Upper lobe of right lung (tissue), 1 donor: ENCODE measurements at places on chromosomes 2 and 18. TPM values are rescaled to one million over a fixed set of nuclear protein-coding genes. Genes with fewer than 3 reads are reported as not detected.

GRCh38 chr18:5969989-5970403 lies 74.7 kb upstream of the TMEM200C start:
- H3K36me3 ChIP-seq, result no peaks in the 10 kb centered on the region
- DNase-seq, result no peak
- no peaks in the 10 kb centered on the region for H3K27me3 ChIP-seq
- H3K4me3 ChIP-seq, result no peak overlapping the region
- no peak overlapping the region for H3K27ac ChIP-seq

GRCh38 chr2:236298924-236299475 lies 34.8 kb upstream of the ASB18 start:
- H3K36me3 ChIP-seq, result no peaks in the 10 kb centered on the region
- H3K4me3 ChIP-seq, result no peak overlapping the region
- no peak for DNase-seq
- H3K27ac ChIP-seq, result no peak overlapping the region
- no peaks in the 10 kb centered on the region for H3K27me3 ChIP-seq
- no peaks in the 10 kb centered on the region for H3K4me1 ChIP-seq

GRCh38 chr2:77001895-77002294 lies 520.3 kb downstream of the LRRTM4 start:
- no peak overlapping the region for H3K4me3 ChIP-seq
- no peak for DNase-seq
- H3K27ac ChIP-seq, result no peak overlapping the region
- no peaks in the 10 kb centered on the region for H3K4me1 ChIP-seq

- no peaks in the 10 kb centered on the region for H3K36me3 ChIP-seq
- DNase-seq, result no peak
- no peak overlapping the region for H3K27ac ChIP-seq
- H3K4me1 ChIP-seq, result no peaks in the 10 kb centered on the region
- no peak overlapping the region for H3K4me3 ChIP-seq
- H3K27me3 ChIP-seq, result no peaks in the 10 kb centered on the region
These were observed 57.5 kb downstream of the DTNA start for GRCh38 chr18:34767601-34768027.

GRCh38 chr2:145685383-145686050 lies 1165.6 kb upstream of the ZEB2 start:
- DNase-seq, result no peak
- H3K27ac ChIP-seq, result no peak overlapping the region
- no peaks in the 10 kb centered on the region for H3K4me1 ChIP-seq

GRCh38 chr2:28336264-28336980 lies 56.2 kb upstream of the FOSL2 start:
- peaks cover 12% of the 10 kb centered on the region for H3K4me1 ChIP-seq
- no peaks in the 10 kb centered on the region for H3K36me3 ChIP-seq
- DNase-seq, result peak; percentile 41
- H3K27me3 ChIP-seq, result no peaks in the 10 kb centered on the region
- no peak overlapping the region for H3K4me3 ChIP-seq
- H3K27ac ChIP-seq, result no peak overlapping the region

DNA sequence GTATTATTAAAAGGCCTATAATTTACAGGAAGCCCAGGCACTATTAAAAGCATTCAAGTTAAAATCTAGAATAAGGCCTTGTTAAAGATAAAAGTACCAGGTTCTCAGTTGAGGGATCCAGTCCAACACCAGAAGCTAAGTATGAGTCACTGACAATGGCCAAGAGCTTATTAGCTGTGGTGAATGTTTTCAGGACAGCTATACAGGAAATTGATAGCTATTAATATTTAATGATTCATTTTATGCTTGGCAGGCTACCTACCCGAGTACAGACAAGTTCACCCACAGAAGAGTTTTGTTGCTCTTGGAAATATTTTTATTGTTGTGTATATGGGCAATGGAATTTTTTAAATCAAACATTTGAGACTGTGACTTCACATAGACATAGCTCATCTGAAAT lies 729.6 kb upstream of the ZNF804A start:
- H3K4me3 ChIP-seq, result no peak overlapping the region
- no peak for DNase-seq
- H3K27ac ChIP-seq, result no peak overlapping the region
- H3K36me3 ChIP-seq, result no peaks in the 10 kb centered on the region
- H3K27me3 ChIP-seq, result no peaks in the 10 kb centered on the region
- H3K4me1 ChIP-seq, result no peaks in the 10 kb centered on the region

DNA sequence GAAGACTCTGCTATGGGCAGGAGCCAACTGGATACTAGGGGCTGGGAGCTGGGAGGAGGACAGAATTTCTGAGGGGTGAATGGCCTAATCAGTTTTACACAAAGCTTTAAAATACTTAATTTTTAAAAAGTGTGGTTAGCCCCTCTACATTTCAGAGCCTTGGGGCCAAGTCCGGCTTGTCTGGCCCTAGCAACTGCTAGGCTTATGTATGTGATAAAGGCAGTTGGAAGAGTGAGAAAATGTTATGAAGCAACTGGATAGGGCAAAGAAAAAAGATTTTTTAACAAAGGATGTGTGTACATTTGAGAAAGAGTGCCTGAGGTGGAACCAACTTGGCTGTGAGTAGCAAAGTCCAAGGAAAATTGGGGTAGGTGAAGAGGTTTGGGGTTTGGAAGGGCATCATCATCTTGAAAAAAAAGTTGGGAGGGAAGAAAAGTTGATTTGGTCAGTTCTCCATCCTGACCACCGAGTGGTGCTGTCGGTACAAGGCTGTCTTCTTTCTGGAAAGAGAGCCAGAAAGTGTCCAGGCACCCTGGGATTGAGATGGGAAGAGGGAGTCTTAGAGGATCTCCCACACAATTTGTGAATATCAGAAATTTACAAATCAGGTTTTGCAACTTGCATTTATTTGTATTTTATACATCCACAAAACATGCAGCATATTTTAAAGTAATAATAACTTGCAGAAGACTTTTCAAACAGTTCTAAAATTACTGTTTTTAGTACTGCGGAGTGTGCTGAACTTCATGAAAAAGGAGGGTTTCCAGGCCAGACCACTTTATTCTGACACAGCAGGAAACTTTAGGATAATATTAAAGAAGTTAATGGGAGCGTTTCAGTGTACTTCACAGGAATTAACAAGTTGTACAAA lies 10.5 kb upstream of the CDK15 start:
- no peak overlapping the region for H3K27ac ChIP-seq
- DNase-seq, result no peak
- H3K27me3 ChIP-seq, result no peaks in the 10 kb centered on the region
- no peaks in the 10 kb centered on the region for H3K4me1 ChIP-seq
- no peak overlapping the region for H3K4me3 ChIP-seq

- H3K4me3 ChIP-seq, result no peak overlapping the region
- H3K27ac ChIP-seq, result no peak overlapping the region
- no peaks in the 10 kb centered on the region for H3K4me1 ChIP-seq
- no peaks in the 10 kb centered on the region for H3K27me3 ChIP-seq
- no peaks in the 10 kb centered on the region for H3K36me3 ChIP-seq
- DNase-seq, result no peak
These were observed 274.8 kb downstream of the SS18 start for GRCh38 chr18:25815659-25816058.

DNA sequence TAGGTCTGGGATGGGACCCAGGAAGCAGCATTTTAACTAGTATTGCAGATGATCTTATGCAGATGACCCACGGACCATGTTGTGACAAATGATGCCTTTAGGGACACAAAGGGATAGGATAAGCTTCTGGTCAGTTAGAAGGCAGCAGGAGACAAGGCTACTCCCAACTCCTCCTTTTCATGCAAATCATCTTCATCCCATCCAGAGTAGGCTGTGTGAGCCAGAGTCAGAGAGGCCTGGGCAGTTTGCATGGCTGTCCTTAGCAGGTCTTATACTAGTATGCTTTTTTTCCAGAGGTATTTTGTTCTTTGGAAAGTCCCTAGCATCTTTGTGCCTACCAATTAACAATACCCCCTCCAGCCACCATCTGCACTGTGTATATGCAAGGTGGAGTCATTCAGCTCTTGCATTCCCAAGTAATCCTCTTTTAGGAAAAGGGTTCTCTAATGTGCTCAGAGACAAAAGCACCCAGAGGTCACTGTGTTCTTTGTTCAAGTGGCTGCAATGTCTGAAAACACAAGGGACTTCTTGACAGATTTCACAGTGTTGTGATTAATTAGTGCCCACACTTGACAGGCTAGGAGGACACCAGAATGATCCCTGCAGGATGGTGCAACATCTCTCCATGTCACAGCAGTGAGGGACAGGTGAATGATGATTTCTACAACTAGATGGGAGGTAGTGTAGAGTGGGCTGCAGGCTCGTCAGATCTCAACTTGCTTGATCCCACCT lies 225.8 kb downstream of the NCKAP5 start:
- no peaks in the 10 kb centered on the region for H3K36me3 ChIP-seq
- H3K4me1 ChIP-seq, result no peaks in the 10 kb centered on the region
- H3K27ac ChIP-seq, result no peak overlapping the region
- no peaks in the 10 kb centered on the region for H3K27me3 ChIP-seq
- no peak for DNase-seq

- H3K4me1 ChIP-seq, result no peaks in the 10 kb centered on the region
- no peaks in the 10 kb centered on the region for H3K27me3 ChIP-seq
- no peak overlapping the region for H3K4me3 ChIP-seq
These were observed 294.9 kb upstream of the STON1 start for GRCh38 chr2:48235076-48235475.

GRCh38 chr2:209495855-209496585 lies 72.2 kb downstream of the MAP2 start:
- H3K27me3 ChIP-seq, result no peaks in the 10 kb centered on the region
- H3K27ac ChIP-seq, result peak overlapping the region; percentile 68
- no peak for DNase-seq
- H3K4me3 ChIP-seq, result no peak overlapping the region

DNA sequence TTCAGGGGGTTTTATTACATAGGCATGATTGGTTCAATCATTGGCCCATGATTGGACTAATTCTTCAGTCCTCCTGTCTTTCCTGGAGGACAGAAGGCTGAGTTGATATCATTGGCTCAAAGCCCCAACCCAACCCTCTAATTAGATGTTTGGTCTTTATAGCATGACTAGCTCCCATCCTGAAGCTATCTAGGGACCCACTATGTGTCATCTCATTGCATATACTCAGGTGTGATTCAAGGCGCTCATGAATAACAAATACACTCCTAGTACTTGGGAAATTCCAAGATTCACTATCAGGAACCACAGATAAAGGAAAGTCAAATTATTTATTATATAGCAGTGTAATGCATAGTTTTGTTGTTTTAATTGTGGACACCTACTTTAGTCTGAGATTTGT lies 24.9 kb upstream of the NBEAL1 start:
- H3K36me3 ChIP-seq, result no peaks in the 10 kb centered on the region
- no peak overlapping the region for H3K4me3 ChIP-seq
- no peaks in the 10 kb centered on the region for H3K4me1 ChIP-seq
- no peak for DNase-seq

DNA sequence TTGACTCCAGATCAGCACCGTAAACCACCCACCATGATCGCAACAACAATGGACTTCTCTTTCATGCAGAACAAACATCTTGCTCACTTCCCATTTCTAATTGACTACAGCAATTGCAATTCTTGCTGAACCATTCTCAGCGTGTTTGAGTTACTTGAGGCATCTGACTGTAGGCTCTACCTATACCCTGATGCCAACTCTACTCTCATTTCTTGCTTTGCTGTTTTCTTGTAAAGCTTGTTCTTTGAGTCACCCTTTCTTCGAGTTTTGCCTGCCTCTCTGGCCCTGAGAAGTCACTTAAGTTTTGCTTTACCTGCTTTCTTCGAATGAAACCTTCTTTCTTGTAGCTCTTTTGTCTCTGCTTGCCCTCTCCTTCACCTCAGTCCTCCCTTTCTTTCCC lies 160.5 kb upstream of the RND3 start:
- no peaks in the 10 kb centered on the region for H3K4me1 ChIP-seq
- no peaks in the 10 kb centered on the region for H3K27me3 ChIP-seq
- no peaks in the 10 kb centered on the region for H3K36me3 ChIP-seq
- H3K4me3 ChIP-seq, result no peak overlapping the region

DNA sequence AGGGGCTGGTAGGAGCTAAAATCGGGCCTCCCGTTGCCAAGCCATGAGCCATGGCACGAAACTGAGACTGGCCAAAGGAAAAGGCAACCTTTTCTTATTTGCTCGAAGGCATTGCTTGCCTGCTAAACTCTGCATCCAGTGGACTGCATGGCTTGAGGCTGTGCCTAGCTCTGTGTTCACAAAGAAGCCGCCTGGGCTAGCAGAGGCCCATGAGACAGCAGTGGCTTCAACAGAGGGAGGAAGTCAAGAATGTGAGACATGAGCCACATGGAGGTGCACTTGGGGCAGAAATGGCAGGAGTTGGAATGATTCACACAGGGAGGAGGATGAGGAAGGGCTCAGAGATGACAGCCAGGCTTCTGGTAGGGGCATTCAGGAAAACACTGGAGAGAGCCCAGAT lies 33.5 kb downstream of the TPRKB start:
- no peak overlapping the region for H3K27ac ChIP-seq
- no peak for DNase-seq
- peaks cover 23% of the 10 kb centered on the region for H3K4me1 ChIP-seq
- H3K27me3 ChIP-seq, result no peaks in the 10 kb centered on the region

DNA sequence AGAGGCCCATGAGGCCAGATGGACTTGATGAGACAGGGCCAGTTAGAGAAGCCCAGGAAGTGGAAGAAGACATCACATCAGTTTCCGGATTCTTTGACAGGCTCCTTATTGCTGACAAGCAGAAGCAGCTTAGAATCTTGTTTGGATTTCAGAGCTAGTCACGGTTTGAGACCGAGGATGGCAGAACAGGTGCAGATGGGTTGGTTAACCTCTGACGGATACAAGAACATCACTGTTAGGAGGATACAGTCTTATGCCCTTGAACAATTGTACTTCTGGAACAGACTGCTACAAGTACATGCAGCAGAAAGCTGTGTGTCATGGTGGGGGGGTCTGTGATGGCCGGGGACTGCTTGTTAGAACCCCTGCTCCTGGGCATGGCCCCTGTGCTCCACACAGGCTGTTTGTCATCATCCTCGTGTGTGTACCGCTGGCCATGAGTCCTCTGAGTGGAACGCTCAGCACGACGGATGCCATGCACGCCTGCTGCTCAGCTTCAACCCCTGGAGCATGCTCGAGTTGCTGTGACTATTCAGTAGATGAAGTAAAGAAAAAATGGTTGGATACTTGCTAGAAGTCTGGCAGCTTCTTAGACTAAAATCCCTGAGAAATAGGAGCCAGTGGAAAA lies 217.7 kb downstream of the SH3RF3 start:
- no peaks in the 10 kb centered on the region for H3K36me3 ChIP-seq
- no peak overlapping the region for H3K4me3 ChIP-seq
- no peaks in the 10 kb centered on the region for H3K27me3 ChIP-seq
- DNase-seq, result no peak
- H3K4me1 ChIP-seq, result peaks cover 36% of the 10 kb centered on the region

The MATN3 gene
- total RNA-seq, result 11.7 TPM

The C2orf80 gene
- total RNA-seq, result not detected

The SCYGR4 gene
- total RNA-seq, result not detected

The DOCK10 gene
- total RNA-seq, result 35.8 TPM

The MLPH gene
- total RNA-seq, result 423 TPM
